PC-3 (cell line): ENCODE measurements at places on chromosomes 1 and 21. TPM values are rescaled to one million over a fixed set of nuclear protein-coding genes. Genes with fewer than 3 reads are reported as not detected.
A peak's percentile ranks its signal among the peaks of the same experiment; 100 is the strongest.

- no peak for DNase-seq
- no peaks in the 10 kb centered on the region for H3K36me3 ChIP-seq
- no peak overlapping the region for H3K27ac ChIP-seq
These were observed 424.3 kb upstream of the CXADR start for GRCh38 chr21:17088500-17088899.

MYOC gene
- total RNA-seq = not detected in 2 replicates

GRCh38 chr1:78691995-78692747 is 42.5 kb downstream of the IFI44 start:
- H3K27ac ChIP-seq = peak overlapping the region; percentile 91
- DNase-seq = peak; percentile 95
- peaks cover 56% of the 10 kb centered on the region for H3K4me1 ChIP-seq
- 0 out of 2 replicates have a peak overlapping the region, but pooled peaks have one; percentile 19 for H3K4me3 ChIP-seq
- no peaks in the 10 kb centered on the region for H3K36me3 ChIP-seq
- no peaks in the 10 kb centered on the region for H3K27me3 ChIP-seq

DNA sequence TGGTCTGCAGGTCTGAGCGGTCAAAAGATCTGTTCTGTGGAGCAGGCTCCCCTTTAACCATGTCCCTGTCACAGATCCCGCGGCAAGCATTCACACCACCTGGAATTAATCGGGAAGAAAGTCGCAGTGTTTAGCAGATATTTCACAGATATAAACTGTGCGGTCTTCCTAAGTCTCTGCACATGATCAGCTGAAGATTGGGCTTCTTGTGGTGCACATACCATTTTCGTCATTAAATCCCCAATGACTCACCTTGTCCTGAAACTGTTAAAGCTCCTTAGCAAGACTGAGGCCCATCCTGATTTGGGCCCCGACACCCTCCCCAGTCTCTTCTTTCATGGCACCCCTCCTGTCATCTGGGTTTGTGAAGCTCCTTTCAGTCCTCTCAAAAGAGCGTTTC is 158.8 kb downstream of the KIF26B start:
- no peaks in the 10 kb centered on the region for H3K36me3 ChIP-seq
- peaks cover 57% of the 10 kb centered on the region for H3K27me3 ChIP-seq
- no peak overlapping the region for H3K4me3 ChIP-seq
- no peak overlapping the region for H3K27ac ChIP-seq

DNA sequence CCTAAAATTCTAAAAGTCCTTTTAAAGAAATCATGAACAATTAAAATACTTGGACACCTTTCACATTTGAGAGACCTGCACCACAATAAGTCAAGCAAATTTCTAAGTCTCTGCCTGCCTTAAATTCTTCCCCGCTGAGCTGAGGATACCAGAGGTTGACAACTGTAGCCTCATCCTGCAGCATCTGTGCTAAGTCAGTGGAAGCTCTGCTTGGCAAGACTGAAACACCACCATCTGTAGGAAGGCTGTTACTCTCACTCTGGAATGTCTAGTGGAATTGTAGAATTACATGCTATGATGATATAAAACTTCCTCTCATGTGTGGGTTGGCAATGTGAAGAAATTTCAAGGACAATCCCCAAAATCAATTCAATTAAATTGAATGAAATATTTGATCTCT is 1756.5 kb downstream of the NCAM2 start:
- no peak overlapping the region for H3K4me3 ChIP-seq
- H3K27ac ChIP-seq = no peak overlapping the region
- DNase-seq = no peak
- H3K27me3 ChIP-seq = no peaks in the 10 kb centered on the region
- no peaks in the 10 kb centered on the region for H3K36me3 ChIP-seq

FAM72D gene
- 7.8 and 10.7 TPM in 2 replicates for total RNA-seq
